Activated CD4-positive, alpha-beta T cell treated with anti-CD3 and anti-CD28 coated beads, Interleukin-10, Interleukin-2, amounts not matched to agents 100 ng/mL and 50 ng/mL, durations not matched to agents 16 hours and 8 hours (primary cell): ENCODE measurements at places on chromosomes 4 and X.

DNA sequence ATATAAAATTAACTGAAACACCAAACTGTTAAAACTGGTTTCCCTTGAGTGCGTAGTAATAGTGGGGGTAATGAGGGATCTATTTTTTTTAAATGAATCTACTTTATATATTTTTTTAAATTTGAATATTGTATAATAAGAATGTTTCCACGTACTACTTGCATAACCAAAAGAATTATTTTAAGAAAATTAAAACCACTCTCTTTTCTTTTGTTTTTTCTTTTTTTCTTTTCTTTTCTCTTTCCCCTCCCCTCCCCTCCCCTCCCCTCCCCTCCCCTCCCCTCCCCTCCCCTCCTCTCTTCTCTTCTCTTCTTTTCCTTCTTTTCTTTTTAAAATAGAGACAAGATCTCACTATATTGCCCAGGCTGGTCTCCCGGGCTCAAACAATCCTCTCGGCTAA is 166.9 kb upstream of the MID1 start:
- no peak for DNase-seq

GRCh38 chr4:145132511-145133098 is 34.5 kb downstream of the ABCE1 start:
- peak; percentile 66 for DNase-seq

- no peak for DNase-seq
Observed at GRCh38 chrX:107374831-107375230, 74.6 kb upstream of the FRMPD3 start.

DNA sequence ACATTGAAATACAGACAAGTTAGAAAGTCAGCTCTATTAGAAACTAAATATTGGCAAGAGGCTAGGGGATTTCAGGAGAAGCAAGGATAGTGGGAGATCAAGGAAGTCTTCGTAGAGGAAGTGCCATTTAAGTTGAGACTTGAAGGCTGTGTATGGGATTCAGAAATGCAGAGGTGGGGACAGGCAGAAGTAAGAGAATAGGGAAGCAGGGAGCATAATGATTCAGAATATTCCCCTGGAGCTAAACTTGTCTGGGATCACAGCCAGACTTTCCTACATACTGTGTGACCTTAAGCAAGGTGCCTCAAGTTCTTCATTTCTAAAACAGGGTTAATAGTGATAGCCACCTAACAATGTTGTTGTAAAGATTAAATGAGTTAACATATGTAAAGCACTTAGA is 108.8 kb downstream of the DDIT4L start:
- no peak for DNase-seq

DNA sequence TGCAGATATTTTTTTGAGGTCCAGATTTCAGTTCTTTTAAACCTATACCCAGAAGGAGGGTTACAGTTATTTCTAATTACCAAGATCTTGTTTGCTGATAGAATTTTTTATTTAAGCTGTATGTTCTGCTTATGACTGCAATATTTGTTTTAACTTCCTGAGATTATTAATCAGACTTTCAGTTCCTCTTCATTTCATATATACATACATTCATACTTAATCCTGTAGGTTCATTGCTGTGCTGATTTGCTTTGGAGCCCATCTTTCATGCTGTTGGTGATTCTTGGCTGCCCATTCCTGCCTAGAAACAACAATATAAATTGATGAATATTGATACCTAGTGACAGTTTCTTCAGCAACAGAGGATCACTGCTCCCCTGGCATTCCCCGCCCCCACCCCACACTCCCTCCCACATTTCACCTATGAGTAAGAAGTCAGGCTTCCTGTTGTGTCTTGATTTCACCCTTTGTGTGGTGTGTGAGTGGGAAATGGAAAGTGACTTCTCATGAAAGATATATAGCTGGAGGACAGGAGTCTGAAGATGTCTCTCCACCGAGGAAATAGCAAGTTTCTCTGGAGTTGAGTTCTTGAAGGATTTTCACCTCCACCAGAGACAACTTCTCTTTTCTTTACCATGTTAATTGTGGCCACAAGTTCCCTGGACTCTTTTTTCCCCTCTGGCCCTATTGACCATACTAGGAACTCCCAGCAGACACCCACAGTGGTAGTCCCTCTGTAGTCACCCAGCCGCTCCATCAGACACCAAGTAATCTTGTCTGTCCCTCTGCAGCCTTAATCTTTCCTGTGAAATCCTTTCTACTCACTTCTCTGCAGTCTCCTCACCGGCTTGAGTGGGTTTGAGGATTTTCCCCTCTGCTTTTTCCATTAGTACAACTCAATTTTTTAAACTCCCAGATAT is 118.4 kb downstream of the ASB9 start:
- DNase-seq: peak; percentile 67
